ENCODE measurements at places on chromosomes 6 and 20.
A peak's percentile ranks its signal among the peaks of the same experiment; 100 is the strongest.

DNA sequence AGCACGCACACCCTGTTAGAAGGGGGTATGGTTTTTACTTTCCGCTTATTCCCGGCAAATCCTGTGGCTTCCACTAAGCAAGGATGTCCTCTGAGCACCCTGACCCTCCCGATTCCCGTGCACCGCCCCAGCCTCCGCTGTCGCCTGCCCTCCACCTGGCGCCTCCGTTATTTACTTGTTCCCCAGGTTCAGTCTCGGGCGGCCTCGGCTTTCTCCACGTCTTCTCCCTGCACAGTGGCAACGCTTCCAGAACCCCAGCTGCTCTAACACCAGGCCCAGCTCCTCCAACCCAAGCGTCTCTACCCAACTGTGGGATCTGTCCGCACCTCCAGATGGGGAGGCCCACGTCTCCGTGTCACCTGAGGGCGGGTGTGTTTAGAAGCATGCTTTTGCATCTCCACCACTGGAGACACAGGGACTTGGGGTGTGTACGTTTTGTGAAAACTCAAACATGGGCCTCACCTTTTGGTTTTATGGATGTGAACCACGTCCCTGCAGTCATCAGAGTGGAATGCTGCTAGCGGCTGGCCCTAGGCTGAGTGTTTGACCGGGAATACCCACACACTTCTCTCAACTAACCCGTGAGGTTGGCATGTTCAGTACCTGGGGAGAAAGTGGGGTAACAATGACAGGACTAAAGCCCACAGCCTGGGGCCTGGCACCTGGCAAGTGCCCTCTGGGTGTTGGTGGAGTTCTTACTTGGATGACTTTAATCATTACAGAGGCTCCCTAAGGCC is 79.9 kb downstream of the THBS2 start:
- no peak for DNase-seq

- no peak for DNase-seq
Measured at GRCh38 chr6:113860181-113860955, 3.2 kb downstream of the MARCKS start.

DNA sequence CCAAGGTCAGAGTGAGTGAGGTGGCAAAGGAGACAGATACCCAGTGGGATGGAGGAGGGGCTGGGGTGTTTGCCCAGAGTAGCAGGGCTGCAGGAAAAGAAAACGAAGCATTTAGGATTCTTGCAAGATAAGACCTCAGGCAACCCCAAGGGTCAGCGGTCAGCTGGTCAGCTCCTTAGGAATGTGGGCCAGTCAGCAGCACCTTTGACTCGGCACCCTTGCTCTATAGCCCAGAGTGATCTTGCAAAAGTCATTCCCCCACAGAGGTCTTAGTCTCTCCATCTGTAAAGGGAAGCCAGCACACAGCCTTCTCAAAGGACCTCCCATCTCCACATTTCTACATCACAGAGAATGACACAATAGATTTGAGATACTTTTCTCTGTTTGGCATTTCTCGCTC is 56.7 kb downstream of the VEGFA start:
- no peak for DNase-seq

GRCh38 chr6:40436685-40437604 is 150.2 kb downstream of the LRFN2 start:
- no peak for DNase-seq

GRCh38 chr20:64065974-64066343 is 3.0 kb downstream of the TCEA2 start:
- DNase-seq: no peak

DNA sequence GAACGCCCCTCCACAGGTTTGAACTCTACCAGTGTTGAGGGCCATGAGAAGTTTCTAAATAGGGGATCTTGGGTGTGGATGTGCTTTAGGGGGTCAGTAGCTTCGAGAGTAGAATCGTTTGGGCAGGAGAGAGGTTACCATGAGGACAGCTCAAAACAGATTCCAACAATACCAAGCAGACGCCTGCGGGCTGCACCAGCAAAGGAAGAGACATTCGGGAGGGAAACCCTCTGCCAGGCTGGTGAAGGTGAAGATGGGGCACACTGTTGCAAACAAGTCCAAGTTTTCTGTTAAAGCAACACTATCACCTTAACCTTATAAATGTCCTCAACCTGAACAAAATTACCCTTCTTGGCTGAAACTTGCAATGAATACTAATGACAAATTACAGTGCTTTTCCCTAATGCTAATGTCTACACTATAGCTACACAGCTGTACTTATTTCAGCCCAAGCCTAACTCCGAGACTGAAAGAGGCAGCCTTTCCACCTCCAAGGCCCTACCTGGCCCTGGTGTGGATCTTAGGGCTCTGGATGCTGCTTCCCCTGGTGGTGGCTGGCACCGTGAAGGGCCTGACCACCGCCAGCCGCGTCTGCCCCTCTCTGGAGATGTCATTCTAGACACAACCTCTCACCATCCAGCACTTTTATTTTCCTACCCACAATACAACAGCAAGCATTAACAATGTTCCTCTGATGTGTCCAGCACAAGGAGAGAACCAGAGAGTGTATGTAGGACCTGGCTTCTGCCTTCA is 80.1 kb downstream of the DLL1 start:
- no peak for DNase-seq

GRCh38 chr6:163418311-163419029 is 4.0 kb downstream of the QKI start:
- no peak for DNase-seq

- no peak for DNase-seq
Measured at GRCh38 chr6:132300323-132300949, 100.8 kb downstream of the MOXD1 start.

DNA sequence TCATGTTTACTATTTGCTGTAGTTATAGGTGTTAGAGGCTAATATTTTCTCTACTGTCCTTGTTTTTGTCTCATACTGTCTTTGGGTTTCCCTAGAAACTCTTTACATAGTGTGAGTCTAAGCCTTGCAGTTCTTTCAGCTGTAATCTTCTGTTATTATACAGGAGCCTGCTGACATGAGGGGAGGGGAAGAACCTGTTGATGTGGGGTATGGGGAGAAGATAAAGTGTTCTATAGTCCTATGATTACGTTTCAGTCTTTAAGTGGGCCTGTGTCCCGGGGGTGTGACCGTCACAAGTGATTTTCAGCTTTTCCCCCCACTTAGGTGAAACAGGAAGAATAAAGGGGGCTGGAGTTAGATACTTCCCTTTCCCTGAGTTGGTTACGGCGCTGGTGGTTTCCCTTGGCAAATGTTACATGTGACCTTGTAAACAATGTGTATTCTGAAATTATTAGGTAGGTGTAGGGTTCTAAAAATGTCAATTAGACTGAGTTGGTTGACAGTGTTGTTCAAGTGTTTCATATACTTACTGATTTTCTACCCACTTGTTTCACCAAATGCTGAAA is 41.3 kb downstream of the REV3L start:
- no peak for DNase-seq

DNA sequence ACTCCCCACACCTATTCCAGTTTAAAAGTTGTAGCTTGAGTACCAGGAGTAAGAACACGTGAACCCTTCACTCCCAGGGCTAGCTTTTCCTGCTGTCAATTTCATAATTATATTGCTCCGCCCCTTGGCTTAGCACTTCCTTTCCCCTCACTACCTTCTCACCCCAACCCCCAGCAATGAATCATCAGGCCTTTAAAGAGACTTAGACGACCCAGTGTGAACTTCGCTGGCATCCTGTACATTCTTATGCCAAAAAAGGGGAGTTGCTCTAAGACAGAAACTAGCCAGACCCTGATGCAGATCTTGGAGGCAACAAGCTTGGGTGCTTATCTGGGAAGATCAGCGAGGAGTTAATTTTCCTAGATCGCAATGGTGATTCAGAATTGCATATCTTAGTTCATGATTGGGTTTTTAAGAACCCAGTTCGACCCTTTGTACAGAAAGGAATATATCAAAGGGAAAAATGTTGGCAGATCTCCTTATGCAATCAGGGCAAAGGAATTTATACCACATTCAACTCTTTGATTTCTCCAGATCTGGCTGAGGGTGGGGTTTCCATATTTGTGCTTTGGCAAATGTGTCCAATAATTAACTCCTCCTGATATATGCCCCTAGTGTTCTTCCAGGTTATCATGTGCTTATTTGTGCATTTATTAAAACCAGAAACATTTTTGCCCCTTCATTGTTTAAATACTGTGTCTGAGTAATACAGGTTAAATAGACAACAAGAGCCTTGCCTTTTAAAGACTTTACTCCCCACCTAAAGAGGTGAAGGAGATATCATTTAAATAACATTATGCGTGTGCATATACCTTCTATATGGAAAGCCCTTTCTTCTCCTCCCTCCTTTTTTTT is 8.1 kb upstream of the ATXN1 start:
- peak; percentile 36 for DNase-seq

- no peak for DNase-seq
Measured at GRCh38 chr6:87074101-87074621, 20.7 kb downstream of the CGA start.

GRCh38 chr6:29531668-29532067 is 27.9 kb downstream of the UBD start:
- DNase-seq: no peak

DNA sequence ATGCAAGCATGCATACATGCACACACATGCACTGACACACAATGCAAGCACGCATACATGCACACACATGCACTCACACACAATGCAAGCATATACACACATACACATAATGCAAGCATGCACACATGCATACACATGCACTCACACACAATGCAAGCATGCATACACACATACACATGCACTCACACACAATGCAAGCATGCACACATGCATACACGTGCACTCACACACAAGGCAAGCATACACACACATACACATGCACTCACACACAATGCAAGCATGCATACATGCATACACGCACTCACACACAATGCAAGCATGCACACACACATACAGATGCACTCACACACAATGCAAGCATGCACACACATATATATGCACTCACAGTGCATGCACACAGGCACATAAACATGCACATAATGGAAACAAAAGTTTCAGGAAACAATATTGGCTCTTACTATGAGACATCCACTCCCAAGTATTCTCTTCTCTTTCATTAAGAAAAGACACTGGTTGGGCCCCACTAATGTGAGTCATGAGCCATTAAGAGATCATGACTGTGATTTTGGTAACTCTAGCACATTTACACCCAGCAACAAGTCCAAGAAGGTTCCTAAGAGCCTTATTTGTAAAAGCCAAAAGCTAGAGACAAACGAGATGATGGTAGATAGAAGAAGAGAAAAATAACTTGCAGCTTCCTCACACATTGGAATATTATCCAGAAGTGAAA is 22.2 kb downstream of the APCDD1L start:
- no peak for DNase-seq

DNA sequence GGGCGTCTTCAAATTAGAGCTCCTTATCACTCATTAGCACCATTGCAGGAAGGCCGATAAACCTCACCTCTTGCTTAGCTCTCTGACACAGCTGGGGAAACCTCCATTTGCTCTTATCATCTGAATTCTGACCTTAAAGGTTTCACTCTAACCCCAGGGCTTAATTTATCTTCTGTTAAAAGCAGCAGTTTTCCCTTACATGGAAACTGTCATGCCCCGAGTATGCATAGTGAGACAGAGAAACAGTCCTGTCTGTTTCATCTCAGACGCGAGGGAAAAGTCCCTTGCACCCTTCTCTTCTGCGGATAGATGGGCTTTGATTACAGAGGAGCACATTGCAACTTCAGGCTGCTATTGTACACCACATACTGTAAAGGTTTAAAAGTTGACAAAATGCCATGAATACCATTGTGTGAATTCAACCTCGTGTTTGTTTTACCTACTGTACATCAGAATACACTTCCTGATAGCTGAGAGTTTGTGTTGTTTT is 191.5 kb upstream of the BMP2 start:
- no peak for DNase-seq

DNA sequence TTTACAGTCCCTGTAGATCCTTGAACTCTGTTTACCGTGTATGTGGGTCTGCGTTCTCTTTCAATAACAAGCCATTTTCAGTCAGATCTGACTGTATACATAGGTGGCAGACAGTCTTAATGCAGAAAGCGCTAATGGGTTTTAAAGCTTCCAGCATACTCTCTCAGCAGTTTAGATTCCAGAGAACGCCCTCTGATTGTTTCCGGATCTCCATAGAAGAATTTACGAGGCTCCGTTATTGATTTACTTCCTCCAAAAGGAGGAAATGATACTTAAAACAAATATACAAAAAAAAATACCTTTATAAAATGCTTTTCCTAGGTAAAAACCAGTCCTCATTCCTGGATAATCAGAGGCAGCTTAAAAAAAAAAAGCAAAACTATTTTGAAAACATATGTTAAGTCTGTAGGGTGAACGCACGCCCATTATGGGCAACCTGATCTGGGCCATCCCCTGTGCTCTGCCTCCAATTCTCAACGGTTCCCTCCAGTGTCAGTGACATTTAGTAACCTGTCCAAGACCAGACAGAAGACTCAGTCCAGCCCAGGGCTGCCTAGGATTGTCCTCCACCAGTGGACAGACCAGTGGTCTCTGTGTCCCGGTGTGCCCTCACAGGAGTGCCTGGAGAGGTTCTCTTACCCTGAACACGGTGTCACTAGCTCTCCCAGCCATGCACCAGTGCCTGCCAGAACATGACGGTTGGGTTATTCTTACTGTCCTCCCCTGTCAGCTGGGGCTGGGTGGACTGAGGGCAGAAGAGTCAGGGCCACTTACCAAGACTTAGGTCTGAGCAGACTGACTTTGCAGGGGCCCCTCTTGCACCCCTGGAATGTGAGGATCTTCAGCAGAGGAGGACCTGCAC is 217.3 kb downstream of the ARID1B start:
- no peak for DNase-seq

GRCh38 chr6:51129043-51129442 is 310.4 kb downstream of the TFAP2B start:
- DNase-seq: no peak

- no peak for DNase-seq
Measured at GRCh38 chr6:134315974-134316441, 1.9 kb downstream of the SGK1 start.

DNA sequence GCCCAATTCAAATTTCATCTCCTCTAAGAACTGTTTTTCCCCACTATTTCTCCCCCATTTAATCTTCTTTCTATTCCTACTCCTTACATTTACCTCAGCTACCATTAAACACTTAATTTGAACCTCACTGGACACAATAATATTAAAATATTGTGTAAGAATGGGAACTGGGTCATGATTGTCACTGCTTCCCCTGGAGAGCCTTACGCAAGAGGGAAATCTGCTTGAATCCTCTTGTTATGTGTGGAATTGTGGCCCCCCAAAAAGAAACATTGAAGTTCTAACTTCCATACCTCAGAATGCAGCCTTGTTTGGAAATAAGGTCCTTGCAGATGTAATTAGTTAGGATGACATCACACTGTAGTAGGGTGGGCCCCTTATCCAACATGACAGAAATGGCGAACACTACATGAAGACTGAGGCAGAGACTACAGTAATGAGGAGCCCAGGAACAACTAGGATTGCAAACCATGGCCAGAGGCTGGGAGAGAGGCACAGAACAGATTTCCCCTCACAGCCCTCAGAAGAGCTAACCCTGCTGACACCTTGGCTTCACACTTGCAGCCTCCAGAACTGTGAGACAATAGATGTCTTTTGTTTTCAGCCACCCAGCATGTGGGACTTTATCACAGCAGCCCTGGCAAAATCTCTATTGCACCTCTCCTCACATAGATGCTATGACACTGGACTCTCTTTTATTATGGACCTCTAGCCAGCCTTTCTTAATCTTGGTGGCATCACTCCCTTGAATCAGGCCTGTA is 29.9 kb downstream of the HIVEP2 start:
- no peak for DNase-seq

Measured in activated T-helper 9 cell treated with anti-CD3 and anti-CD28 coated beads, Interleukin-2, amount 50 U/mL, for 16 hours (primary cell).